ENCODE measurements at places on chromosomes 4 and X.

- DNase-seq: no peak
Measured at GRCh38 chr4:72591547-72592454, 22.8 kb upstream of the ADAMTS3 start.

GRCh38 chrX:148624951-148625474 lies 124.6 kb downstream of the AFF2 start:
- no peak for DNase-seq

- no peak for DNase-seq
Measured at GRCh38 chr4:87306056-87306455, 16.6 kb downstream of the HSD17B13 start.

DNA sequence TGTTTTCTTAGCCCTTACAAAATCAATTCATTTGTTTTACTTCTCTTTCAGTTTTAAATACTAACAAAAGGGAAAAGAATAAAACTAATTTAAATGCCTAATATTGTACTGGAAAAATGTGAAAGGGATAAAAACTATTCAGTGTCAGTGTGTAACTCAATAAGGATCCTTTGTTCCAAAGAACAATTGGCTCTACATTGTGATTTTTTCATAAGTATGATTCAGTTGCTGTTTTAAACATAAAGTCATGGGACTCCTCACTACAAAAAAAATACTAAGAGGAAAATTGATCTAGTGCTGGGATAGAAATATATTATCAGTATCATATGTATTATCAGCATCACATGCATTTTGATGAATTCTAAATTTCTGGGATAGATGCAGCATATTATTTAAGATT lies 199.4 kb upstream of the TRAM1L1 start:
- no peak for DNase-seq

- DNase-seq: no peak
Measured at GRCh38 chr4:8345053-8345945, 75.7 kb downstream of the HTRA3 start.

Data from stimulated activated naive CD8-positive, alpha-beta T cell treated with anti-CD3 and anti-CD28 coated beads, Interleukin-15, Interleukin-2, amounts not matched to agents 100 U/mL and 50 U/mL, for 24 hours (primary cell).